Tongue (tissue), 3 donors: ENCODE measurements at places on chromosomes 2 and 18.

GRCh38 chr2:162369551-162369950 lies 25.6 kb downstream of the GCA start:
- peak; percentile 37 for DNase-seq

DNA sequence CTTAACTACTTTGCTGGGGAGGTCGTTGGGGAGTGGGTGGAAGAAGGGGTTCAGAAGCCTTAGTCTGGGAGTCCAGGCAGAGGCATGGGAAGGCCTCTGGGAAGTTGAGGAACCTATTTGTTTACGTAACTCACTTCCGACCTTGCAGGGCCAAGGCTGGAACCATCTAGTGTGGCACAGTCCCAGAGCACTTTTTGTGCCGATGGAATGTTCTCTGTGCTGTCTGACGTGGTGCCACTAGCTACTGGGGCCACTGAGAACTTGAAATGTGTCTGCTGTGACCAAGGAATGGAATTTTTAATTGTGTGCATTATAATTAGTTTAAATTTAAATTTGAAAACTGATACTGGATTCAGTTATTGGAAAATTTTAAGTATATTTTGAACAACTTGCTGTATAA lies 139.7 kb downstream of the FAM161A start:
- no peak for DNase-seq

- DNase-seq = peak; percentile 59
Observed at GRCh38 chr2:127085317-127085681, 21.7 kb downstream of the BIN1 start.

GRCh38 chr18:79069717-79070151 lies 540 bp downstream of the ATP9B start:
- DNase-seq = no peak

DNA sequence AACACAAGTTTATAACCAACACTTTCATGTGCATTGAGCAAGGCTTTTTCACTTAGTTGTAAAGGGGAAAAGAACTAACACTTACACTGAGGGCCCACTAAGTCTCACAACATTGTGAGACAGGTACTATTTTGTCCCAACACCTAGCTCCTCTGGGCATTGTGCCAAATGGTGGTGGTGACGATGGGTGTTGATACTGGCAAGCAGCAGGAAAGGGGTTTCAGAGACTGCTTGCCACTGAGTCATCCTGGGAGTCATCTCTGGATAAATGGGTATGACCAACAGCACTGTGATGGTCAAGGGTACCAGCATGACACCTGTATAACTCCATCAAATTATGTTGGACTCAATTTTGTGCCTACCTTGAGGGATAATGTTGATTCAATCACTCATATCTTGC lies 138.8 kb upstream of the ITGA6 start:
- DNase-seq = no peak

DNA sequence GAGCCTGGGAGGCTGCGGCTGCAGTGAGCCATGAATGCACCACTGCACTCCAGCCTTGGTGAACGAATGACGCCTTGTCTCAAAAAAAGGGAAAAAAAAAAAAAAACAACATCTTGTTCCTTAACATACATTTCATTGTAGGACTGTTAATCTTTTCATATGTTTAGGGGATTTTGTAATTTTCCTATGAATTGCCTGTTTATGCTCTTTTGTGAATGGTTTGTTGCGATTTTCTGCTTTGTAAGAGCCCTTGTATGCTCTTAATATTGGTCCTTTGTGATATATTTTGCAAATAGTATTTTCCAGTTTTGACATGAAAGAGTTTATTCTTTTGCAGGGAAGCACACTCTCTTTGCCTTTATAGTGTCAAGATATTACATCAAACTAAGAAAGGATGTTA lies 50.0 kb downstream of the TRAPPC8 start:
- DNase-seq = no peak

DNA sequence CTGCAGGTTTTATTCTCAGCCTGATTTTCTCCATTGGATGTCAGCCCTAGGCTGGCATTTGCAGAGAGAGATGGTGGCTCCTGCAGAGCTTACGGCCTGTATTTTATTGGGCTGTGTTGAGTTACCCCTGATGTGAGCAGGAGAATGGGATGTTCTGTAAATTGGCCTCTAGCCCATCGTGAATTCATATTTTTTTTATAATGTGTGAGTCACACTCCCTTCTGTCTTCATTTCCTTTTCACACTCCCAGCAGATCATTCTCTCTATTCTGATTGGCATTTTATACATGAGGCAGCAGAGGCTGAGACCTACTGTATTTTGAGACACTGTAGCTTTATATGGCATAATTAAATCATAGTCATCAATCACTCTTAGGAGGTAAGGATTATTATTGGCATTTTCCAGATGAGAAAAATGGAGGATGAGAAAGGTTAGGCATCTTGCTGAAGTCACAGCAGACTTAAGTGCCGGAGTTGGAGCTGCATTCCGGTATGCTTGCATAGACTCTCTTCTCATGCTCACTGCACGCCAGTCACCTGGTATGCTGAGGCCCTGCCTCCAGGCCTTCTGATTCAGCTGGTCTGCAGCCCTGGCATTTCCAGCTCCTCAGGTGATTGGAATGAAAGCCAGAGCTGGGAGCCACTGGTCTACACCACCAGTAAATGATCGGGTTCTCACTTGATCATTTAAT lies 142.4 kb downstream of the NEDD4L start:
- no peak for DNase-seq

- no peak for DNase-seq
Observed at GRCh38 chr2:178419123-178419522, 31.9 kb downstream of the PRKRA start.

DNA sequence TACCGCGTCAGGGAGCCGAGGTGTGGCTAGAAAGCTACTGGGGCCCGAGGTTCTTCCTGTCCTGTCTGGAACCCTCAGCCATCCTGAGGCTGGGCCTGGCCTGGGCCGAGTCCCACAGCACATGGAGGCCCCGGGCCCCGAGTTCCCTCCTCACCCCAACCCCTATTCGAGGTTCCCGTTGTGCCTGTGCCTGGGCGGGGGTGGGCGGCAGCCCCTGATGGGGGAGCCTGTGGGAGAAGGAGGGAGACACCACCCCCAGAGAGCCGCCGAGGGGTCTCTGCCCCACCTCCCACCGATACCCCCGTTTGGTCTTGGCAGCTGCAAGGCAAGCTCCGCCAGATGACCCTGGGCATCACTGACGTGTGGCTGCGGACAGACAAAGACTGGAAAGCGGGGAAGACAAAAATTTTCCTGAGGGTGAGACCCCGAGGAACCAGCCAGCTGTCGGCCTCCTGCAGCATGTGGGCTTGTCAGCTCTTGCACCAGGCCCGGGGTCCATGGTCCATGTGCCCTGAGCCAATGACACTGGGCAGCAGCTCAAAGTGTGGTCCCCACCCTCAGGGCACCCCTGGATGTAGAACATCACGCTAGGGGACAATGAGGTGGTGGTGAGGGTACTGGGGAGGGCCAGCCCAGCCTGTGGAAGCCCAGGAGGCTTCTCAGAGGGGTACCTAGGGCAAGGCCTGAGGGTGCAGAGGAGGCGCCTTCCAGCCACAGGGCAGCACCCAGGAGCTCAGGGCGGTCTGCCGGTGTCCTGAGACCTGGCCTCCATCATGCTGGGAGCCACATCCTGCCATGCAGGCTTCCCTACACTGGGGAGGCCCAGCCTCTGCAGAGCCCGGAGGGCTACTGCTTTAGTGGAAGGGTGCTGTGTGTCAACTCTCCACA lies 52.5 kb upstream of the GPR17 start:
- no peak for DNase-seq

DNA sequence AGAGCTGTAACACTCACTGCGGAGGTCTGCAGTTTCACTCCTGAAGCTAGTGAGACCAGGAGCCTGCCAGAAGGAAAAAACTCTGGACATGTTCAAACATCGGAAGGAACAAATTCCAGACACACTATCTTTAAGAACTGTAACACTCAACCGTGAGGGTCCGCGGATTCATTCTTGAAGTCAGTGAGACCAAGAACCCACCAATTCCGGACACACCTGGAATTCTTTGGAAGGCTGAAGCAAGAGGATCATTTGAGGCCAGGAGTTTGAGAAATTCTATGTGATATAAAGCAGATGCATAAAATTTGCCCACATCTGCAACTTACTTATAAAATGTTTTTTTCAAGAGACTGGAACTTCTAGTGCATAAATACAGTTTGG lies 43.5 kb upstream of the ITSN2 start:
- peak; percentile 51 for DNase-seq

DNA sequence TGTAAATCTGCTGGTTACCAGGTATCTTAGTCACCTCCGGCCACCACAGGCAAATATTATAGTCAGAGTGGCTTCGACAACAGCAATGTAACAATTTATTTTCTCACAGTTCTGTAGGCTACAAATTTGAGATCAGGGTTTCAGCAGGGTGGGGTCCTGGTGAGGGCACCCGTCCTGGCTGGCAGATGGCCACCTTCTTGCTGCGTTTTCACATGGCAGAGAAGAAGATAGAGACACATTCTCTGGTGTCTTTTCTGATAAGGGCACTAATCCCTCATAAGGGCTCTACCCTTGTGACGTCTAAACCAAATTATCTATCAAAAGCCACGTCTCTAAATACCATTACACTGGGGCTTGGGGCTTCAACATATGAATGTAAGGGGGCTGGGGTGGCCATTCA lies 843.2 kb upstream of the FANCL start:
- no peak for DNase-seq
